Lower lobe of right lung (tissue), 2 donors: ENCODE measurements at places on chromosomes 4 and X. TPM values are rescaled to one million over a fixed set of nuclear protein-coding genes. Genes with fewer than 3 reads are reported as not detected.
A peak's percentile ranks its signal among the peaks of the same experiment; 100 is the strongest.

- H3K4me3 ChIP-seq = no peak overlapping the region
- H3K27me3 ChIP-seq = no peaks in the 10 kb centered on the region
- no peak overlapping the region for H3K27ac ChIP-seq
- H3K4me1 ChIP-seq = no peaks in the 10 kb centered on the region
These were observed 224.0 kb upstream of the TENM3 start for GRCh38 chr4:182019148-182019652.

UBE2K gene
- 54.3 TPM for total RNA-seq

GRCh38 chr4:41882625-41883347 lies 52.4 kb upstream of the TMEM33 start:
- H3K36me3 ChIP-seq = no peaks in the 10 kb centered on the region
- H3K27me3 ChIP-seq = peaks cover 69% of the 10 kb centered on the region
- DNase-seq = peak; percentile 69
- peak overlapping the region; percentile 48 for H3K4me3 ChIP-seq

GRCh38 chr4:55439023-55439422 lies 43.3 kb downstream of the TMEM165 start:
- no peak overlapping the region for H3K4me3 ChIP-seq
- no peaks in the 10 kb centered on the region for H3K27me3 ChIP-seq
- peaks cover 80% of the 10 kb centered on the region for H3K36me3 ChIP-seq
- H3K27ac ChIP-seq = no peak overlapping the region
- DNase-seq = no peak

GRCh38 chrX:74924449-74925224 lies 615 bp downstream of the NEXMIF start:
- no peaks in the 10 kb centered on the region for H3K4me1 ChIP-seq
- H3K27ac ChIP-seq = peak overlapping the region; percentile 60
- no peaks in the 10 kb centered on the region for H3K36me3 ChIP-seq
- peak; percentile 63 for DNase-seq

DNA sequence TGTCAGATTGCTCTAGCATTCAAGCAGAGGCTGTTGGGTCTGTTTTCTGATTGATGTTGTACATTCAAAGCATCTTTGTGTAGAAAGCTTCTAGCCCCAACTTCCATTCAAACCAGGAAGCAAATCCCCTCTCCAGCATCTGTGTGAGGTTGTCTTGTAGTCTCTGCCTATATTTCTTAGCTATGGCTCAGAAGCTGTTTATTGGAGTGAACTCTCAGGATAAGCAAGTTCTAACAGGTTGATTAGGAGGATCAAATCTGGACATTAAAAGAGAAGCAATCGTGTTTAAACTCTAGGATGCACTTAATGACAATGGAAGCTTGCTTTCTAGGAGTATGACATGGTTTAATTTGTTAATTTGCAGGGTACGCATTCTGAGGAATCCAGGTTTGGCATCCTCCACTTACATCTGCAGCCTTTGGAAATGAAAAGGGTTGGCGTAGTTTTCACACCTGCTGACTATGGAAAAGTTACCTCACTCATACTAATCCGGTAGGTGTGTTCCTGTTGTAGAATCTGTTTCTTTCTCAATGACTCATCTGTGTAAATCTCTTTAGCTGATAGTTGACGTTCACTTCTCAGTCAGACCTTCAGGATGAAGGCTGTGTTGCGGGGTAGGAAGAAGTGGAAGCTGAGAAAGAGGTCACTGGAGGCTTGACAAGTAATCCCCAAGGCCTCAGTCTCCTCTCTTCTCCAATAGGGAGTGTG lies 88.0 kb upstream of the TLR2 start:
- no peaks in the 10 kb centered on the region for H3K4me1 ChIP-seq
- DNase-seq = no peak
- no peak overlapping the region for H3K27ac ChIP-seq
- H3K4me3 ChIP-seq = no peak overlapping the region

OCIAD2 gene
- 29.2 TPM for total RNA-seq

DNA sequence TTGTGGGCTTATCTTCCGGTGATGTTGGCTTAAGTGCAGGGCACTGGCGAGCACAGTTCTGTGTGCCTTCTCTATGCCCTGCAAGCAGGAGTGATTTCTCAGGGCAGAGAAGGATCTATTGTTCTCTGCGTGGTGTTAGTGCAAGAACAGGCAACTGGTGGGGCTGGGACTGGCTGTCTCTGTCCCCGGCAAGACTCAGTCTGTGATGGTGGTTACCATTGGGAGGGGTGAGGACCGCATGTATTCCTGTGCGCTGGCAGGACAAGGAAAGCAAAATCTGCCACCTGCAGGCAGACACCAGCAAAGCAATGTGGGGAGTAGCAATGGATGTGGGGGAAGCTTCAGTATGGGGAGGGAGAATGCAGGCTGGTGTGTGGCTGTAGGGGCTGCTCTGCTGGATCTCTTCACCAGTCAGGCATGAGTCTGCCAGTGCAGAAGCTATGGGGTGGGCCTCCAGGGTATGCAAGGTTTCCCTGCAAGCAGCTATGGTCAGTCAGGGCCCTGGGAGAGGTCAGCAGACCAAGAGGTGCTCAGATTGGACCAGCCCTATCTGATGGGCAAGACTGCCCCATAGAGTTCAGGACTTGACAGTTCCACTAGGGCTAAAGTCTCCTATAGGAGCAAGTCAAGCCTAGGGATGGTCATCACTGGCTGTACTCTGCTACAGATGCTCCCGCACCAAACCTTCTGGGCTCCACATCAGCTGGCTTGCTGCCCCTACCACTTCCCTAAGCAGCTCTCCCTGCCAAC lies 16.8 kb downstream of the PF4 start:
- no peaks in the 10 kb centered on the region for H3K4me1 ChIP-seq
- H3K4me3 ChIP-seq = no peak overlapping the region
- DNase-seq = peak; percentile 46
- H3K27me3 ChIP-seq = peaks cover 4% of the 10 kb centered on the region

DNA sequence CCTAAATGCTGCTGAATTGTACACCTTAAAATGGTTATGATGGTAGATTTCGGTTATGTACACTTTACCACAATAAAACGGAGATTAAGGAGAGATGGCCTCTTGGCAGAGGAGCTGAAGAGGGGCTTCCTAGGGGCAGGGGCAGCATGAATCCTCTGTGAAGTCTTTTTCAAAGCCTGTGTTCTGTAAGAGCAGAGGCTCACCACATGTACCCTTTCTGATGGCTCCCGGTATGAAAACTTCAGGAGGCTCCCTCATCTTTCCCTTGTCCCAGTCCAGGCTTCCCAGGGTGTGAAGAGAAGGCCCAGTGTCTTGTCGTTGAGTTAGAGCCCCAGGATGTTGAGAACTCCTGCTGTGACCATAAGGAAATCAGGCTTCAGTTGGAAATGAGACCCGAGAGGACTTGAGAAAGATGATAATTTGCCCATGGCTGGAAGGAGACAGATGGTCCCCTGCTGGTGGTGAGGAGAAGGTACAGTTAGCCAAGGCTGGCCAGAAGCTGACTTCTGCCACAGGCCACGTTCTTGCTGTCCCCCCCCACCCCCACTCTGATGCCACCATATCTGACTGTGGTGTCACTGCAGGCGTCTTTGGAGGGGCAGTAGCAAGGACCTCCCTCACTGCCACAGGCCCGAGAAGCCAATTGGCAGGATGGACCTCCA lies 31.8 kb upstream of the MTM1 start:
- H3K4me1 ChIP-seq = no peaks in the 10 kb centered on the region
- H3K4me3 ChIP-seq = no peak overlapping the region
- no peak for DNase-seq
- H3K27ac ChIP-seq = no peak overlapping the region

DOK7 gene
- 4.0 TPM for total RNA-seq

INTS6L gene
- 6.9 TPM for total RNA-seq

SSX1 gene
- not detected for total RNA-seq

DNA sequence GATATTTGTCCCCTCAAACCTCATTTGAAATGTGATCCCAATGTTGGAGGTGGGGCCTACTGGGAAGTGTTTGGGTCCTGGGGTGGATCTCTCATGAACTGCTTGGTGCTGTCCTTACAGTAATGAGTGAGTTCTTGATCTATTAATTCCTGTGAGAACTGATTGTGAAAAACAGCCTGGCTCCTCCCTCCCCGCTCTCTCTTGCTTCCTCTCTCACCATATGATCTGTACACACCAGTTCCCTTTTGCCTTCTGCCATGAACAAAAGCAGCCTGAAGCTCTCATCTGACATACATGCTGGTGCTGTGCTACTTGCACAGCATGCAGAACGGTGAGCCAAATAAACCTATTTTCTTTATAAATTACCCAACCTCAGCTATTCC lies 11.2 kb upstream of the YIPF7 start:
- DNase-seq = no peak
- no peaks in the 10 kb centered on the region for H3K4me1 ChIP-seq
- H3K4me3 ChIP-seq = no peak overlapping the region
- H3K36me3 ChIP-seq = no peaks in the 10 kb centered on the region
- no peaks in the 10 kb centered on the region for H3K27me3 ChIP-seq
